ENCODE measurements at places on chromosomes 1 and 21.

DNA sequence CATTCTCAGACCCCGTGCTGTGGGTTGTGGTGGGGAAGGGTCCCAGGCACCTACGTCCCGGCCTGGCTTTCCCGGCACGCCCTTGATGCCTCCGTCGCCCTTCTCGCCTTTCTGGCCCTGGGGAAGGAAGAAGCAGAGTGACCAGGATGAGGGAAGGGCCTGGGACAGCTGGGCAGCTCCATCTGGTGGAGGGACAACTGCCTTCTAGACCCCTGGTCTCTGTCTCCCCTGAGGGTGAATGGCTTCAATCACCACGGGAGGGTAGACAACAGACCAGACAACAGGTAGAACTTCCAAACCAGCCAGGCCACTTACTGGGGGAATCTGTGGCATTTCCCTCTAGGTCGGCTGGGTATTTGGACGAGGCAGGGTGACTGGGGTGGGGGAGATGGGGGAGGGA is 11.9 kb downstream of the COL16A1 start:
- no peaks in the 10 kb centered on the region for H3K27me3 ChIP-seq
- DNase-seq, result no peak
- no peaks in the 10 kb centered on the region for H3K36me3 ChIP-seq
- H3K4me3 ChIP-seq, result no peak overlapping the region
- H3K4me1 ChIP-seq, result peaks cover 2% of the 10 kb centered on the region

DNA sequence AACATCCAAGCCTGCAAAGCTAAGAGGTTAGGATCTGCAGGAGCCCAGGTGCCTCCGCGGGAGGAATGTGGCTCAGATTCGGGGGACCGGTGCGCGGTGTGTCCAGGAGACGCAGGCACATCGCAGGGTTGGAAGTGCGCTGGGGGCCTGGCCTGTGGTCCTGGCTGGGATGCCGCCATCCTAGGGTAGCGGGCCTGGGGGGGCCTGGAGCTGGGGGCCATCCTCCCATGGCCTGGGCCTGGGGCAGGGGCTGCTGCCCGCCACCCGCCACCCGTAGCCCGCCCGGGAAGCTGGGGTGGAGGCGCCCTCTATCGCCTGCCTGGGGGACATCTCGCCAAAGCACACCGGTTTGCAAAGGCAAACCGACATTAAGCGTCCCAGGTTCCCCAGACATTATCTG is 170.6 kb upstream of the ARHGEF16 start:
- H3K36me3 ChIP-seq, result no peaks in the 10 kb centered on the region
- H3K4me1 ChIP-seq, result peaks cover 5% of the 10 kb centered on the region
- DNase-seq, result peak; percentile 24
- no peak overlapping the region for H3K4me3 ChIP-seq

DNA sequence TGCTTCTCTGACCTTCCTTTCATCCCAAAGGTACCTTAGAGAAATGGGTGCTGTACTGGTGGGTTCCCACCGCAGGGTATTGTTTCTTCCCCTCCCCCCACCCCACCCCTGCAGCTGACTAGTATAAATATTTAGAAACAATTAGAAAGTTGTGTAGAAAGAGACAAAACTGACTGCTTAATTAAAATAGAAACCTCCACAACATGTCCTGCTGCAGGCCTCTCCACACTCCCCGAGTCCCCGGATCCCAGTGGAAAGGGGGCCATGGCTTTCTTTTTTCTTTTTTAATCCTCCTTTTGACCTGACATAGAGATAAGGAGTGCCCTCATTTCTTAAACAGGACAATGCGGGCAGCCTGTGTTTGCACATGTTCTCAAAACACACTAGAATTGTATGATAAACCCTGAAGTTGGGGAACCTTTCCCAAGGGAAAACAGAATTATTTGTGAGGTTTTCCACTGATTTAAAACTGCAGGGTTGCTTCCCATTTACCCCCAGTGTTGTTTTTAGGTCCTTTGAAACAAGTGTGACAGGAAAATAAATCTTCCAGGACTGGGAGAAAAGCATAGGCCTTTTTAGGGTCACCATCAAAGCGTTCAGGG is 1.7 kb downstream of the RHOU start:
- H3K27ac ChIP-seq, result no peak overlapping the region
- peaks cover 17% of the 10 kb centered on the region for H3K4me1 ChIP-seq
- H3K4me3 ChIP-seq, result no peak overlapping the region
- peaks cover 16% of the 10 kb centered on the region for H3K27me3 ChIP-seq

- H3K4me3 ChIP-seq, result no peak overlapping the region
- no peak overlapping the region for H3K27ac ChIP-seq
- DNase-seq, result no peak
- peaks cover 59% of the 10 kb centered on the region for H3K36me3 ChIP-seq
- no peaks in the 10 kb centered on the region for H3K27me3 ChIP-seq
Observed at GRCh38 chr1:198701250-198701649, 62.4 kb downstream of the PTPRC start.

- no peak overlapping the region for H3K4me3 ChIP-seq
- H3K36me3 ChIP-seq, result no peaks in the 10 kb centered on the region
- peaks cover 2% of the 10 kb centered on the region for H3K4me1 ChIP-seq
- no peak for DNase-seq
- H3K27me3 ChIP-seq, result no peaks in the 10 kb centered on the region
Observed at GRCh38 chr1:147204080-147204479, 21.1 kb downstream of the FMO5 start.

DNA sequence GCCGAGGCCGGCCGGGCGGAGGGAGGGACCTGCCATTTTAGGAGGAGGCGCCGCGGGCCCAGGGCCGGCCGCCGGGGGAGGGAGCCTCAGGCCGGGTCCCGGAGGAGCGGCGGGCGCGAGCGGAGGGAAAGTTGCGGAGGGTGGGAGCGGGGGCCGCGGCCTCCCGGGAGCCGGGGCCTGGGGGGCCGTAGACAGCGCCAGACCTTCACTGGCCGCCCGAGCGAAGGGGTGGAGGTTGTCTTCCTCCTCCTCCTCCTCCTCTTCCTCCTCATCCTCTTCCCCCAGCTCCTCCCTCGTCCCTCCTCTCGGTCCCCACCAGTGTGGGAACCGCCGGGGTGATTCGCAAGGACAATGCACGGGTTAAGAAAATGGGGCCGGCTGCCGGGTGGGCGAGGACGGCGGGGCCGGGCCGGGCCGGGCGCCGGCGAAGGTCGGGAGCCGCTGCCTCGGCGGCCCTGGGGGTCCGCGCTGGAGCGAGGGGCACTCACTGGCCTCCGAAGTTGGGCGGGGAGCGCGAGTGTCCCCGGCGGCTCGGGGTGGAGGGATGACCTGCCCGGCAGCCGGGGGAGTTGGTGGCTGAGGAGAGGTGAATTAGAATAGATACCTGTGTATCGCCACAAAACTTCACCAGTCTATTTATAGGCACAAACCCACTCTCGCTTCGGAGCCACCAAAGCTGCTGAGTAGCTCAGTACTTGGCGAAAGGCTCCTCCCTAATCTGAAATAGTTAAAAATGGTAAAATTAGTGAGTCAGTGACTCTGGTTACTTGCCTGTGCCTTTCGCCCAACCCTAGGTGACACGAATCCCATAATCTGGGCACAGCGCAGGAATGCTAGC is 1.3 kb downstream of the DYRK1A start:
- H3K4me1 ChIP-seq, result peaks cover 45% of the 10 kb centered on the region
- H3K27me3 ChIP-seq, result no peaks in the 10 kb centered on the region
- no peaks in the 10 kb centered on the region for H3K36me3 ChIP-seq
- DNase-seq, result no peak

DNA sequence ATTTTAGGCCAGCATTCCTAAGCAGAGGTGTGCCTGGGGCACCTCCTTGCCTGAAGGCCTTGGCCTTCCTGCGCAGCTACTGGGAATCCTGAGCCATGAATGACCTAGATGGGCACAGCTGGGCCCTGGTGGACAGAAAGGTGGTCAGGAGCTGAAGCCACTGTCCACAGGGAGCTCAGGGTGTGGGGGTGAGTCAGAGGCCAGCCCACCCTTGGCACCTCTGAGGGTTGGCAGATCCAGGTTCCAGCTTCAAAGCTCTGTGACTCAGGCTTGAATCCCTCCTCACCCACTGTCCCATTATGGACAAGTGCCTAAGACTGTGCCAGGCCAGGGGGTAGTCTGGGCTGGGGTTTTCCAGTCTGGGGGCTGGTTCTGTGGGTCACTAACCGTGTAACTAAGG is 6.4 kb upstream of the EDN2 start:
- peaks cover 8% of the 10 kb centered on the region for H3K4me1 ChIP-seq
- H3K27me3 ChIP-seq, result no peaks in the 10 kb centered on the region
- H3K27ac ChIP-seq, result no peak overlapping the region
- DNase-seq, result no peak
- no peaks in the 10 kb centered on the region for H3K36me3 ChIP-seq

GRCh38 chr1:19006000-19006399 is 49.5 kb upstream of the IFFO2 start:
- no peaks in the 10 kb centered on the region for H3K27me3 ChIP-seq
- no peak overlapping the region for H3K4me3 ChIP-seq
- no peak for DNase-seq
- H3K4me1 ChIP-seq, result no peaks in the 10 kb centered on the region

Data from common myeloid progenitor, CD34-positive (primary cell).